ENCODE measurements at places on chromosomes 5 and 9.

DNA sequence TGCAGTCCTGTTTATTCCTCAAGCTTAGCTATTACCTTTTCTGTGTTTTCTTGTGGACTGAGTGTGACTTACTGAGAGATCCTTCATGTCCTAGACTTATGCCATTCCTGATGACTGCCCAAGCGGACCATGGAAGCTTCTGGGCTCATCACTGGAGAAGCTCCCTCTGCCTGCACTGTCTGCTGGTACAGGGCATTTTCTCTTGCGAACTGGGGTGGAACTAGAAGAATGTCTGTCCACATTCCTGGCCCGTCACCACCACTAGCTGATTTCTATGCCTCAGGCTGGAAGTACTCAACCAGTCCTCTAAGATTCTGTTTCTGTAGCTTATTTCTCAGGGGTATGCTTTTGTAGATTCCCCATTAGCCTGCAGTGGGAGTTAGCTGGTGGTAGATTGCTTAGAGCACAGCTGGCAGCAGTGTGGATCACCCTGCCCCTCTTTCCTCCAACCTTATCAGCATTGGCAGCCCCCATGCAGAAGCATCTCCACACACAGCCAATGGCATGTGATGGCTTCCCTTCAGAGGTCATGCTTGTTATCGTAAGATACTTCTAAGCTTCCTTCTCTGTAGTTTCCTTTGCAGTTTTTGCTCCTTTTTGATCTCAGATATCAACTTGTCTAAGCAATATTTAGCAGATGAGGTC, 12.4 kb downstream of the SLC36A1 start:
- DNase-seq: no peak

DNA sequence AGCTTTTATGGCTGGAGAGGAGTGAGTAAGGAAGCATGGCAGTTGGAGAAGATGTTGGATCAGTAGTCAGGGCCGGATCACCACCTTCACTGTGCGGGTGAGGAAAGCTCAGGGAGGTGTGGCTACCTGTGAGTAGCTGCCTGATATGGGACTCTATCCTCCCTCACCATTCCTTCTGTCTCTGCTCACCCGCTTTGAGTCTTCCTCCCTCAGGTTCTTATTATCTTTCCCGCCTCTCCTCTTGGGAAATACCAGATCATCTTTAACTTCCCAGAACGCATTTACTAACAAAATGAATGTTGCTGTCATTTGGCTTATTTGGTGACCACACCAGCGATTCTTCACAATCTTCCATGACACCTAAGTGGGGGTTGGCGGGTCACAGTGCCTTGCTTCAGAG, 140.7 kb upstream of the GPR151 start:
- DNase-seq: no peak

GRCh38 chr9:77764894-77765780, 117.0 kb upstream of the GNA14 start:
- DNase-seq: peak; percentile 18

- no peak for DNase-seq
Measured at GRCh38 chr9:4164356-4164755, 135.5 kb downstream of the GLIS3 start.

Measured in brain (organoid and tissue), 16 donors.